ENCODE measurements at places on chromosomes 16 and 17.

GRCh38 chr16:77273815-77274214, 74.6 kb downstream of the SYCE1L start:
- no peak for DNase-seq

- DNase-seq: no peak
These were observed 14.7 kb upstream of the RUNDC3A start for GRCh38 chr17:44293509-44294226.

DNA sequence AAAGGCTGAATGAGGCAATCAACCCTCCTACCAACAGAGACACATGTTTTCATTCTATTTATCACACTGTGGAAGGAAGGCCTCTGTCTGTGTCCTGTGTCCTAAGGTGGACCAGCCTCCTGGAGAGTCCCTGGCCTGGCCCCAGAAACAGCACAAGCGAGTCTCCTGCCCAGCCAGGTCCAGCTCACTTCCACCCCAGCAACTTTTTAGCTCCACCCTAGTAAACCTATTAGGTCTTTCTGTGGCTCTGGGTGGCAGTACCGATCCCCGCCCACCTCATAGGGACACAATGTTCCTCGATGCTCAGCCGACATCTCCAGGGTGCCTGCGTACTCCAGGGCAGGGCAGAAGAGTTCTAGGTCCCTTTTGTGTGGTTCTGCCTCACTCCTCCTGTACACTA, 10.7 kb downstream of the DRC3 start:
- DNase-seq: no peak

DNA sequence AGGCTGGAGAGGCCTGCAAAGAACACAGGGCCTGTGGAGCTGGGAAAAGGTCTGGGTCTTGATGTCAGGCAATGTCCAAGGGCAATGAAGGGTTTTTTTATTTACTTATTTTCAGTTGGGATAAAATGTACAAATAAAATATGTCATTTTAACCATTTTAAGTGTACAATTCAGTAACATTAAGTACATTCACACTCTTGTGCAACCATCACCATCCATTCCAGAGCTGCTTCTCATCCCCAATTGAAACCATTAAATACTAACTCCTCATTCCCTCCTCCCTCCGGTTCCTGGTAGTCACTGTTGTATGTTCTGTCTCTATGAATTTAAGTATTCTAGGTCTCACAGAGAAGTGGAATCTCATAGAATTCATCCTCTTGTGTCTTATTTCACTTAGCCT, 444.7 kb downstream of the HS3ST3B1 start:
- DNase-seq: no peak

- no peak for DNase-seq
These were observed 12.5 kb downstream of the SAMD14 start for GRCh38 chr17:50117202-50118051.
